Spinal cord (tissue), 10 donors: ENCODE measurements at places on chromosomes 5 and 9.

- DNase-seq: peak; percentile 64
Observed at GRCh38 chr9:113649054-113649453, 185.5 kb downstream of the RGS3 start.

- no peak for DNase-seq
Observed at GRCh38 chr9:4079906-4080305, 220.0 kb downstream of the GLIS3 start.

GRCh38 chr5:133423011-133423617 lies 189.2 kb downstream of the FSTL4 start:
- DNase-seq: no peak

DNA sequence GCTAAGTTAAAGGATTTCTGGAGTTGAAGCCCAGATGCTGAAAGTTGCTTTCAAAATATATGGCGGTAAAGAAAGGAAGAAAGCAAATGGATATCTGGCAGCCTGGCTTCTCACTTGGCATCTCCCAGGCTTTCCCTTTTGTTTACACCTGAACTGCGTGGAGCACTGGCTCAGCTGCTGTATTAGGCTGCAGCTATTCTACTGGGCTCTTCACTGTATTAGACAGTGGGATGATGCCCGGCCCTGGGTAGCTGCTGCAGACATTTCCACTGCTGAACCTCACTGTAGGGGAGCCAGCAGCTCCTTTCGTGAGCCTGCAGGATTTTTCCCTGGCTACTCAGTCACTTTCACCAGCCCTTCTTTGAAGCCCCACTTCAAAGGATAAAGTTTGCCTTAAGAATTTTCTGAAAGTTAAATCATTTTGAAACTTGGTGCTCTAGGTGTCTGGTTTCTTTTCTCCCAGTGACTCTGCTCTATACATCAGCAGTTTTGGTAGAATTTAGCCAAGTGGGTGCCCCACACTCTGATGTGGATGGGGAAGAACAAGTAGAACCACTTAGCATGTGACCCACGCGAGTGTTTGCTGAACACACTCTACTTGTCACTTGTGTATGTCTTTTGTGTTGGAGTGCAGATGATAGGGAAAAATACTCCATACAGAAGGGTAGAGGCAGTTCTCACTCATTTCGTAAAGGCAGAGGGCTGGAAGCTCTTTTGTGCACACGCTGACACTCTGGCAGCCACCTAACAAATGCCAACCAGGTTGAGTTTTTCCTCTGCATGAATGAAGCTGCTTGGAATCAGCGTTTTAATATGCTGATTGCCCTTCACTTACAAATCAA lies 49.9 kb downstream of the C9orf152 start:
- no peak for DNase-seq

DNA sequence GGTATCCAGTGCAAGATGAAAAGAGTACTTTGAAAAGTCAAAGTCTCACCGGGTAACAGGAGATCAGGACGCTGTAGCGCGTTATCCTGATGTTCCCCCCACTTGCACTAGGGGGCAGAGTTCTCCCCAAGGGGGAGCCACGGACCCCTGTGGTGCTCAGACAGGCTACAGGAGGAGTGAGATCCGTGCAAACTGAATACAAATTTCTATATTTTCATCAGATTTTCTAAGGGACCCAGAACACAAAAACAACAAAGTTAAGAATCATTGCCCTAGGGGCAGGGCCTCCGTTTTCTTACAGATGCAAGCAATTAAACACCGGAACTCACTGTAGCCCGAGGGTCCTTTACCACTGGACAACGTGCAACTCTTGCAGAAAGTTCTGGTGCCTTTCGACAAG lies 2.0 kb downstream of the MYO10 start:
- DNase-seq: no peak

GRCh38 chr9:33435821-33436277 lies 11.5 kb downstream of the AQP3 start:
- no peak for DNase-seq
